ENCODE measurements at places on chromosomes 4 and X. TPM values are rescaled to one million over a fixed set of nuclear protein-coding genes. Genes with fewer than 3 reads are reported as not detected.

DNA sequence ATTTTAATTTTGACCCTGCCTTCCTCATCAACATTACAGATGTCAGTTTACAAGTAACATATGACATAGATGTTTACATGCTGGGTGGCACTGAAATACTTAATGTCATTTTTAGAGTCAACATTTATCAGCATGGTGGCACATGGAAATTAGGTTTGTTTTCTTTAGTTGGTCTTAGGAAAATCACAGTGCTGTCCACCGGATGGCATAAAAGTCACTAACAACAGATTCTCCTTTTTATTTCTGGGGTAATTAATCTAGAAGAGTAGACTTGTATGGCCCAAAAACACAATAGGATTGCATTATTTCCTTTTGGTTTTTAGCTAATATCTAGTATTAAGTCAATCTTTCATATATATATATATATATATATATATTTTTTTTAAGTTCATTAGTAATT, 88.6 kb upstream of the HHIP start:
- no peak for ATAC-seq

- no peak for ATAC-seq
Observed at GRCh38 chr4:25258980-25259578, 25.2 kb downstream of the PI4K2B start.

DNA sequence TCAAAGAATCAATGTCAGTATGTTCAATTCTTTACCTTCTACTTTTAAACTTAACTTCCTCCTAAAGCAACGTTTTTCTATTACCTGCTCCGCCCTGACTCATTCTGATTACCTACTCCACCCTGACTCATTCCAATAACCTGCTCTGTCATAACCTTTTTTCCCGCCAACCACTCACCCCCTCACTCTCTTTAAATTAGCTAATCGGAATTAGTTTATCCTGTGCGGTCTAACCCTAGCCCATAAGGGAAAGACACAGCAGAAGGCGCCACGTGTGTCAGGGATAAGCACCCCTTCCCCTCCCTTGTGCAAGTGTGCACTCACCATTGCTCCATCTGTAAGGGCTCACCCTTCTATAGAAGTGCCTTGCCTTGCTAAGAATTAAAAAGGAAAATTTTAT, 64.4 kb downstream of the EIF4E start:
- ATAC-seq = no peak

LGI2 gene
- 6.8 TPM for total RNA-seq

DNA sequence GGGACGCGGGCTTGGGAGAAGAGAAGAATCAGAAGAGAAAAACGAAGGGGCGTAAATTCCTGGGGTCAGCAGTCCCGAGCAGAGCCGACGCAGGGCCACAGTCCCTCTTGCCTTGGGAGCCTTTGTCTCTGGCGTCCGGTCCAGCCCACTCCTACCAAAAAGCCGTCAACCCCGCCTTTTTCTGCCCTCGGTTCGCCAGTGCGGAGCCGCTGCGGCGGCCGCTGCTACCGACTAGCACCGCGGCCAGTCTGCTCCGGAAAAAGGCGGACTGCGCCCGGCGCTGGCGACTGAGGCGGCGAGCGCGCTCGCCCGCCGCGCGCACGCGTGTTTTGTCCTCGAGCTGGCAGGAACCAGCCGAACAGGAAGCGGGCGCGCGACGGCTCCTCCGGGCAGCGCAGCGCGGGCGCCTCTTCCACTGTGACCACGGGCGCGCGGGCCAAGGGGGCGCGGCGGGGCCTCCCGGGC, 502 bp downstream of the HNRNPDL start:
- peak; percentile 66 for ATAC-seq

GRCh38 chr4:182716192-182716591, 201.0 kb downstream of the DCTD start:
- no peak for ATAC-seq

All from motor neuron (in vitro differentiated cells).